NT2/D1 (cell line): ENCODE measurements at places on chromosomes 2 and 18.

DNA sequence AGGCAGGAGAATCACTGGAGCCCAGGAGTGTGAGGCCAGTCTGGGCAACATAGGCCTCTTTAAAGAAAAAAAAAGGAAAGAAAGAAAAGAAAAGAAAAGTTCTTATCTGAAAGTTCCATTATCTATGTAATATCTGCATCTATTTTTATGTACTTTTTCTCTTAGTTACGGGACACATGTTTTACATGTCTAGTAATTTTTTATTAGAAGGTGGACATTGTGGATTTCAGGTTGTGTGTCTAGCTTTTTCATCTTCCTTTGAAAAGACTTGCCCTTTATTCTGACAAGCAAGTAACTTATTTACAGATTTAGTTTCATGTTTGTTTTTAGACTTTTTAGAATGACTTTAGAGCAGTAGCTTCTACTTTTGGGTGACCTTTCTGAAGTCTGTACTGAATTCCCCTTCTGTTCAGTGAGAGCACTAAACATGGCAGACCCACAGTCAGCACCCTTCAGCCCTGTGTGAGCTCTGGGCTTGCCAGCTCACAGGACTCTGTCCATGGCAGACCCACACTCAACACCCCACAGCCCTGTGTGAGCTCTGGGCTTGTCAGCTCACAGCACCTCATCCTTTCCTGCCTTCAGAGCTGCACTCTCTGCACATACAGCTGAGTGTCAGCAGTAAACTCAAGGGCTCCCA lies 17.5 kb downstream of the TRAPPC12 start:
- DNase-seq, result no peak

- DNase-seq, result no peak
Observed at GRCh38 chr2:211429256-211429920, 873.0 kb downstream of the CPS1 start.

DNA sequence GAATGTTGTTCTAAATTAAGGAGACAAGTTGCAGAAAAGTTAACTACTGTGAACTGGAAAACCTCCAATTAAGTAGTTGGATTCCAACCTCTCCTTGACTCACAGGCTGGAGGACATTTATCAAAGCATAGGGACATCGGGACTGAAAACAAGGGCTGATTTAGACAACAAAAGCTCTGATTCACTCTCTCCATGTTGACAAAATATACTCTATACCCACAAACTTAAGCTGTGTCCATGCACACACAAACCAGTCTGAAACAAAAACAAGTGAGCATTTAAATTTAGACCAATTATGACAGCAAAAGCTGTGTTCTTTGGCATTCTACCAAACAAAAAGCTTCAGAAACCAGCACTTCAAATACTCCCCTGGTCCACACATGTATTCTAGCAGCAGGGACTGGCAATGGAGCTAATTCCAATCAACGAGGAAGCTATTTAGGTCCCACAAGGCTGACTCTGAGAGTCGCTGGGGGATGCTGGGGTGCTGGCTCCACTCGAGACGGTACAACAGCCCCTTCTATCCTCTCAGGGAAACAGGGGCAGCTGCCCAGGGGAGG lies 71.4 kb downstream of the NXPH2 start:
- no peak for DNase-seq

- no peak for DNase-seq
Observed at GRCh38 chr2:168457190-168457895, 1.3 kb downstream of the CERS6 start.

DNA sequence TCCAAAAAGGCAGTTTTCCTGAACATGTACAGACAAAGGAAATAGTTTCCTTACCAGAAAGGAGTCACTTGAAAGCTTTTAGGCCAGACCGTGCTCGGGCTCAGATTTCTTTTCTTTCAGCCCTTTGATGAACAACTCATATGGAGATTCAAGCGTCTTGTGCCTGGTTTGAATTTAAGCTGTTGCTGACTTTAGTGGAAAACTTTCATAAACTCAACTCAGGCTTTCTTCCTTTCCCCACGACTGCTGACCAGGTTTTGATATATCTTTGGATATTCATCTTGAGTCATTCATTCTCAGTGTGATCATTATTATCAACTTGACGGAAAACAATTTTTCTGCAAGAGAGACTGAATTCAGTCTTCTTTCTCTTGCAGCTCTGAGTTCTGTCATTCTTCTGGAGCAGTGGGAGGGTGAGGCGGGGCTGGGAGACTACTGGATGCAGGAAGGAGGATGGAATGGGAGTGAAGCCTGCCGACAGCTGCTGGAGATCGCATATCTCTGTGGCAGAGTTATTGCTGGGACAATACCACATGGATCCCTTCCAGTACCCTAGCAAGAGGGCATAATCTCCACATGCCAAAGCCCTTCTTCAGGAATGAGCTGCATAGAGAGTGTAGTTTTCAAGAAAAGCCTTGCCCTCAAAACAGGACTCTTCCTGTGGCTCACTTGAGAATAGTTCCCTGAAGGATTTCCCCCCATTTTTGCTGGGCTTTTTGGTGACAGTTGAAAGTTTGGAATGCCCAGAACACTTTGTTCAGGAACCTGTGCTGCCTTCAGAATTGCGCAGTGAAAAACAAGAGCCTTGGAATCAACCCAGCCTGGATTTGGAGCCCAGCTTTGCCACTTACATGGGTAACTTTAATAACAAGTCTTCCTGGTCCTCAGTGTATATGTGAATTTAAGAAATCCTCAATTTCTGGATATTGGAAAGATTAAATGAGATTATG lies 364.4 kb downstream of the ZNF521 start:
- DNase-seq, result no peak

DNA sequence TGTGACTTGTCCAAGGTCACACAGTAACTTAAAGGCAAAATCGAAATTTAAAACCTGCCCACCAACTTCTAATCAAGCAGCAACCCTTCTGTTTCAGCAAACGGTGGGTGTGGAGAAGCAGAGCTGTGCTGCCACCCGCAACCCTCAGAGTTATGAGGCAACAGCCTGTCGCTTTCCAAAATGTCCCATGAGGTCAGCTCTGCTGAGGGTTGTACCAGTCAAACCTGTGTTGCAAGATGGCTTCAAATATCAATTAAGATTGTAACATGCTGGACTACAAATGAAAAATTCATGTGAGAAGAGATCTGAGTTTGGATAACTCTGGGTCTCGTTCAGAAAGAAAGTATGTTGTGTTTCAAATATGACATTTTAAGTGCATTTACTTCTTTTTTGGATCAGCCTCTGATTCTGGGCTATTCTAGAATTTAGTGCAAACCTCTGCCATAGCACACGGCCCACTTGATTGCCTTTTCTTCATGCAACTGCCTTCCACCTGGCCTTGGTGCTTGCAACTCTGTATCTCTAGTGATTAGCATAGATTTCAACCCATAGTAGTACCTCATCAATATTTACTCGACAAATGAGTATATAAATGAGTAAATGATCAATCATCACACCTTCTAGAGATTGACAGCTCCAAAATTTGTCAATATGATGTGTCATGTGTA lies 69.3 kb downstream of the TIMM21 start:
- no peak for DNase-seq

DNA sequence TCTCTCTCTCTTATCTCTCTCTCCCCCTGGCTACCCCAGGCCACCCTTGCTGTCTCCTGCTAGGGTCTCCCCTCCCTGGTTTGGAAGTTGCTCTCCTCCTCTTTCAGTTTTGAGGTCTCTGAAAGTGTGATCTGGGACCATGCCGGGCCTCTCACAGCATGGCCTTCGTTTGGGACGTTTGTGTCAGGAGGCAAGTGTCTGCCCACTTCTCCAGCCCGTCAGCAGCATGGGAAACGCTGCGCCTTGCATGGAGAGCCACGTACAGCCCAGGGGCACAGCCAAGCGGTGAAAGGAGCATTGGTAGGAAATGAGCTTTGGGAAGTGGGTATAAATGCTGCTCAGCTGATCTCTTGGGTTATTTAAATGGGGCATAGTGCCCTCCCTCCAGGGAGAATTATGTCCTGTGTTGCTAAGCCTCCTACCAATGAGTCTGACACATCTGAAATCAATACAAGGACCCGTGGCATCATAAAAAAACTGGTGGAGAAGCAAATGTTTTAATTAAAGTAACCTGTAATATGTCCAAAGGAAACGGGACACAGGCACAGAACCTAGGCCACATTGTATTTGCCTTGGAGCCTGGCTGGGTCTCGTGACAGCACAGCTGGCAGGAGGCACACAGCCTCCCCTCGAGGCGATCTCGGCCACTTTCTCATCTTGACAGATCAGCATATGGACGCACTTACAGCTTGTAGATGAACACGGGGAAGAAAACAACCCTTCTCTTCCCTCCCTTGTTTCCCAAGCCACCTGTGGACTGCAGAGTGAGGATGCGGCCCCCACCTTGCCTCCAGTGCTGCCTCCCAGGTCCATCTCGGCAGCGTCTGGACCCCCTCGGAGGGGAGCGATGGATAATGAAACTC lies 72.7 kb downstream of the SH3RF3 start:
- DNase-seq, result no peak

DNA sequence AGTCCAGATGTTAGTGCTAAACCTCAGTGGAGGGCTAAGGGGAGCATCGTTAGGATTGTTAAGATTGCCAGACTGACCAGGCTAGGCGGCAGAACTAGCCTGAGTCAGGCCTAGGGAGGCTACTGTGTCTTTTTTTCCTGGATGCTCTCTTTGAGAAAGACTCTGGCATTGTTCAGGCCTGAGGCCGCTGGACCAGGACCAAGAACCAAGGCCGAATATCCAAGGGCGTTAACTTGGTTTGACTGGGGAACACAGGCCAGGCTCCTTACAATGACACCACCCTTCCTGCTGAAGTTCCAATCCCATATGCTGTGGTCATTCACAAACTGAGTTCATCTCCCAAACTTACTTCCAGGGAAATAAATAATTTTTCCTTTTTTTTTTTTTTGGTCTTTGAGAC lies 10.6 kb downstream of the HTRA2 start:
- no peak for DNase-seq

GRCh38 chr2:230691005-230691647 lies 21.5 kb upstream of the CAB39 start:
- DNase-seq, result peak; percentile 79

DNA sequence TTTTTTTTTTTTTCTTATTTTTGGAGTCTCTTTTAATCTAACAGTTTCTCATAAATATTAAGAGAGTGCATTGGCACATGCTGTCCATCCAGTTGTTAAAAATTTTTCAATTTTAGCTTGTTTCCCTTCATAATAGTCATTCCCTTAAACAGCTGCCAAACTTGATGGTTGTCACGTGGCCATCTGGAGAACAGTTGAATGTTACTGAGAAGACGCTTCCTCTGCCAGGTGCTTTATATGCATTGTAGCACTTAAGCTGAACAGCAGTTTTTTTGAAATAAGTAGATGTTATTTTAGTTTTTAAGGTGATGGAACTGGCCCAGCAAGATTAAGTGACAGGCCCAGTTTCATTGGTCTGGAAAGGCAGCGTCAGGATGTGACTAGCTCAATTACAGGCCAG lies 3.3 kb downstream of the SMARCAL1 start:
- no peak for DNase-seq

DNA sequence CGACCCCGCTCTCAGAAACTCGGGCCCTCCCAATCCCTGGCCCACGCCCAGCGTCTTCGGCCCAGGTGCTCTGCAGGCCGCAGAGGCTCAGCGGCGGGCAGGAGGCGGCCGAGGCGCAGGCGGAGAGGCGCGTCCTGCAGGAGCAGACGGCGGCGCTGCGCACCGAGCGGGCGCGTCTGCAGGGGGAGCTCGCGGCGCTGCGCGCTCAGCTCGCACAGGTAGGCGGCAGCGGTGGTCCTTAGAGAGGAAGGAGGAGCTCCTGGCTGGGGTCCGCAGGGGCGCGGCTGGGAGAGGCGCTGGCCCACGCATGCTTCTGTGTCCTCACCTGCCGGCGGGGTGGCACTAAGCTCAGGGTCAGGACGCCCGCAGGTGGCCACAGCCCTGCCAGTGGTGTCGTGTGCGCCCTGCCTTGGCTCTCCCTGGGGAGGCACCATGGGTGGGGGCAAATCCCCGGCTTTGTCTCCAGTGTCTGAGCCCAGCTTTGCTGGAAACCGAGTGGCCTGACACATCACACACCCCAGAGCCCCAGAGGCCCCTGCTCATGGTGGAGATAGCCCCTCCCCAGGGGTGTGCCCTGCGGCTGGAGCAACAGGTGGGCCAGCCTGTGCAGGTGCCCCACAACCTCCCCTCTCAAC lies 14.9 kb upstream of the SNED1 start:
- peak; percentile 80 for DNase-seq

GRCh38 chr18:63197246-63197869 lies 122.2 kb downstream of the BCL2 start:
- DNase-seq, result no peak

DNA sequence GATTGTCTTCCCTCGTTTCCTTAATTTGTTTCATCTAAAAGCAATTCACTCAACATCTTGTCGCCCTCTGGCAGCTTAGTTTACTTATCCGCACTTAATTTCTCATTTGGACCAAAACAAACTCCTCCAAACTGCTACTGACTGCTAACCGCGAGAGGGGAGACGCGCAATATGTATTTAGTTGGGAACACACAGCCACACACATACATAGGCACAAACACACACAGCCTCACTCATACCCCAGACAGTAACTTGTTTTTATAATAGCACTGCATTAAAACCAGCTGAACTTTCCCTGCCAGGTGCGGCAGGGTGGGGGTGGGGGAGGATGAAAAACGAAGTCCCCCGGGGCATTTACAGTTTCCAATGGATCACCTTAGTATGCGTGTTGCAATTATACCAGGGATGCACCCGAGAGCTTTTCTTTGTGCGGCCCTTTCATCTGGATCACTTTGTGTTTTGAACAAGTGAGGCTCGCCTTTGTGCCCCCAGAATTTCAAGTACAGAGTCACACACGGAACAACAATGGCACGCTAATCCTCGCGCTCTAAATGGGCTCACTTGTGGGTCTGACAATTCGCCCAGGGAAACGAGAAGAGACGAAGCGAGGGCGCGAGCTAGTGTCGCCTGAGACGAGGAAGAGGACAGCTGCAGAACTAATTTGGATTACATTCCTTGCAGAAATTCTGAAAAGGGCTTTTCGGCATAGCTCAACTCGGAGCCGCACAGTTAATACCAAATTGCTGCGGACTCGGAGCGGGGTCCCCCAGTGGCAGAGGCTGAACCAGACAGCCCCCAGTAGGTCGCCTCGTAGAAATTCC lies 2.4 kb downstream of the ERBB4 start:
- no peak for DNase-seq

DNA sequence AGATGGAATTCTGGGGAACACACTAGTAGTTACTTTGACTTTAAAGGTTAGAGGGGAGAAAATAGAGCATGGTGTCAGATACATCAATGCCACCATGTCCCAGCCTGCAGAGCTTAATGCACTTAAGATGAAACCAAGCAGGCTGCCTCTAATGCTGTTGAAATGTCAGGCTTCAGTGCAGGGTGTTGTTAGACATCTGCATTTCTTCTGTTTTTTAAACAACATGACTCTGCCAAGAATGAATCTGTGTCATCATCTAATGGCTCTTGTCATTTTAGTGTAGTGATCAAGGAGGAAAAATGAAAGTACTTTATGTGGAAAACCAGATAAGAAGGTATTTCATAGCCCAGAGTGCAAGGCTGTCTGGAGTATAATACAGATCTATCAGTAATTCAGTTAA lies 29.9 kb downstream of the LYPD1 start:
- DNase-seq, result no peak

DNA sequence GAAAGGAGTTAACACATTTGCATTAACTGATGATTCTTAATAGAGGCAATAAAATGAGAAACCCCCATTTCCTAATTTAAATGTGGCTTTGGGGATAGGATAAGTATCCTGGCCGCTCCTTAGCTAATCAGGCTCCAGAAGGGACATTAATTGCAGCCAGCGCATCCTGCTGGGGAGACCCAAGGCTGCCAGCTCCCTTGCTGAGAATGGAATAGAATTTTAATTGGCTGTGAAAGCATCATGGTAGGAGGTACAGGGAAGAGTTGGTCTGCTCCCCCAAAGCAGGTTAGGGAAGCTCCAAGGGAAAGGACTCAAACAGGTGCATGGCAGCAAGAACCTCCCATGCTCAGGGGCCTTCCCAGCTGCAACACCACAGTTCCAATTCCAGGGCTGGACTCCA lies 71.4 kb downstream of the MARCHF4 start:
- no peak for DNase-seq
